ENCODE measurements at places on chromosomes 5 and 9.

GRCh38 chr5:128154943-128155342 lies 71.4 kb downstream of the SLC12A2 start:
- no peak for DNase-seq

- DNase-seq, result no peak
These were observed at the start of gene GRIN3A for GRCh38 chr9:101738566-101739183. Gene GRIN3A, minus strand, starts transcription at chr9:101738647. Its CDS starts 668 bp downstream, at chr9:101737979.

DNA sequence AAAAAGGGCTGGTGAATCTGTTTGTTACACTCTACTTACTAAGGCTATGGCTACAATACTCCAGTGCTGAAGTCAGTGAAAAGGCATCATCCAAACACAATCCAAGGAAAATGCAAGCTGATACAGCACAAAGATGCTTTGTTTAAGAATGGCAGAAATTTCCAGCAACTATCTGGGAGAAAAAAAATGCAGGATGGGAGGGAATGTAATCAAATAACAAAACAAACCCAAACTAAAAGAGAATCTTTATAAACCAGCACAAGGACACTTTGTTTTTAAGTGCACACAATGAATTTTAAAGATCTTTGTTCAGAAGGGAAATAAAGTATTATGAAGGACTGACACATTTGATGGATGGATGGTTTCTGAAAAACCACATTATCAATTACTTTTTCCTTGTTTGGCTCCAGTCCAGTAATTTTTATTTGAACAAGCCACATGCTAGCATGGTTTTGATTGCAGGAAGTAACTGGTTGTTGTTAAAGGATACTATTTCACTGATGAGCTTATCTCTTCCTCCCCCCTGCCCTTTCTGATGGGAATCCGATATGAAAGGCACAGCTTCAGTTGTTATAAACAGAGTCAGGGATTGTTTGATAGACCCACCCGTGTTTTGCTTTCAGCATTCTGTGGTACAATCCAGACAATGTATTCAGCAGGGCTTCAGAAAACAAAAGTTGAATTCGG lies 12.1 kb upstream of the TLE4 start:
- no peak for DNase-seq

GRCh38 chr5:55585206-55585610 lies 50.4 kb upstream of the PLPP1 start:
- DNase-seq, result no peak

- DNase-seq, result no peak
These were observed 276.2 kb downstream of the HSPA4 start for GRCh38 chr5:133327946-133328401.

GRCh38 chr5:127577458-127577857 lies 60.0 kb downstream of the PRRC1 start:
- no peak for DNase-seq

GRCh38 chr5:83641946-83642345 lies 78.7 kb downstream of the HAPLN1 start:
- no peak for DNase-seq

DNA sequence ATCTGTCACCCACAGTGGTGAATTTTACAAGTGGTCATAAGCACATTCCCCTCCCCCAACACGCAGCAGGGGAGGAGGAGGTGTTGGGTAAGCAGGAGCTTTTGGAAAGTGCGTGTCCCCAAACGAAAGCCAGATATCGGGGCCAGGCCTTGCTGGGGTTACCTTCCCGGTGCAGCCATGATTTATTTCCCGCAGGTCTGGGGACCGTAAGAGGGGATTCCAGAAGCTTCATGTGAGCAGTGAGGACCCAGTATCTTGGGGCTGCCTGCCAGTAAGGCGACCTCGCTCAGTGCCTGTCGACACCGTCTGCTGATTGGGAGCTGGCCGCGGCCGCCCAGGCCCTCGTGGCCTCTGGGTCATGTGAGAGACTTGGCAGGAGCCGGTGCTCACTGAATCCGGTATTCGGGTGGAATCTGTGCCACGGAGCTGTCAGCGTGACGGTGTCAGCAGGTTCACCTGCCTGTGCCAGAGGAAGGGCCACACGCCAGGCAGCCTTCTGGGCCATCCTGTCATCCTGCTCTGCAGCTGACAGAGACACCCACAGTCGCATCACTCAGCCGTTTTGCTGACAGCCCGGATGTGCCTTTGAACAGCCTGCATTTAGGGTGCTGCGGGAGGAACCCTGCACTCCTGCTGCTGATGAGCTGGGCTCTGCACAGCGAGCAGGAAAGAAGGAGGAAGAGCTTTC lies 37.3 kb downstream of the SEC61B start:
- DNase-seq, result peak; percentile 4

- DNase-seq, result no peak
These were observed 127.0 kb upstream of the GDNF start for GRCh38 chr5:37966871-37967270.

DNA sequence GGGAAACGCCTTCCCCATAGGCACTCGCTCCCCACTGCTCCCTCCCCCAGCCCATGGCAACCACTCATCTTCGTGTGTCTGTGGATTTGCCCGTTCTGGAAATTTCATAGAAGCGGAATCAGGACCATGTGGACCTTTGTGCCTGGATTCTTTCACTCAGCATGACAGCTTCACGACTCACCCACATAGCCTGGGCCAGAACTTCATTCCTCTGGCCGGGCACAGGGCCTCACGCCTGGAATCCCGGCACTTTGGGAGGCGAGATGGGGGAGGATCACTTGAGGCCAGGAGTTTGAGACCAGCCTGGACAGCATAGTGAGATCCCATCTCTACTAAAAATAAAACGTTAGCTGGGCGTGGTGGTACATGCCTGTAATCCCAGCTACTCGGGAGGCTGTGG lies 12.1 kb upstream of the DIPK1B start:
- DNase-seq, result no peak

DNA sequence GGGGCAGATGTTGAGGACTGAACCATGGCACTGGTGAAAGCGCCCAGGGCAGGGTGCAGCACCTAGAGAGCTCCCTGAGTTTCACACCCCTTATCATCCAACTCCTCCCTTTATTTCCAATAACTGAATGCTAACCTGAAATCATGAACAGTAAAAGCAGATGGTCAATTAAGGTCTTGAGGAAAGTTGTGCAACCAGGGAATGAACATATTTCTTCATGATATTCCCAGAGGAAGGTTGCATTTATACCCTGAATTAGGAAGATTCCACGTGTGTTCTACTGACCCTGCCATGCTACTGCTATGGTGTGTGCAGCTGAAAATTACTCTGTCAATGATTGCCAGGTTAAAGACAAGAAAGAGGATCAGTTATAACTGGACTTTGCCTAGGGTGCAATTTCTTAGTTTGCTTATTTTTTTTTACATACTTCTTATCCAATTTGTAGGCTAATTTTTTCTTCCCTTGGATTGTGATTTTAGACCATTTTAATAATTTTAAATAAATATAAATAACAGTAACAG lies 319.8 kb downstream of the SEMA5A start:
- no peak for DNase-seq

DNA sequence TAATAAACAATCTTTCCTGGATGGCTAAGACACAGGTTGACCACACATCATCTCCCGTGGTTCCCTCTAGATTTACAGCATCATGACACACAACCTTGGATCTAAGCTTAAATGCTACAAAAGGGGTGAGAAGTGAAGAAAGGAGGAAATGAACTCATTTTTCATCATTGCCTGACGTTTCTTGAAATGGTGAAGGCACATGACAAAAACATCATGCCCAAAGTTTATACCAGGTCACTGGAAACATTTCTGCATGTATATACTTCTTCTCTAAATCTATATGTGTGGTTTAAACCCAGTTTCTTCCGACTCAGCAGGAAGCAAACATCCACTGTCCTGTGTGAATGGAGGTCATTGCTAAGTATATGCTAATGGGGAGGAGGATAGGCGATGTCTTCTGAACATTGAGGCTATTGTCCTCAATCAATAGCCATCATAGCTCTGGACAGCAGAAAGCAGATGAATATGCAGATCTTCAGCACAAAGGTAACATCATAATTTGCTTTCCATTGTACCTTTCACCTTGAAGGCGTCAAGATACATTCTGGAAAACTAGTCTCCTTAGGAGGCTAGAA lies 137.4 kb downstream of the MED27 start:
- DNase-seq, result no peak

DNA sequence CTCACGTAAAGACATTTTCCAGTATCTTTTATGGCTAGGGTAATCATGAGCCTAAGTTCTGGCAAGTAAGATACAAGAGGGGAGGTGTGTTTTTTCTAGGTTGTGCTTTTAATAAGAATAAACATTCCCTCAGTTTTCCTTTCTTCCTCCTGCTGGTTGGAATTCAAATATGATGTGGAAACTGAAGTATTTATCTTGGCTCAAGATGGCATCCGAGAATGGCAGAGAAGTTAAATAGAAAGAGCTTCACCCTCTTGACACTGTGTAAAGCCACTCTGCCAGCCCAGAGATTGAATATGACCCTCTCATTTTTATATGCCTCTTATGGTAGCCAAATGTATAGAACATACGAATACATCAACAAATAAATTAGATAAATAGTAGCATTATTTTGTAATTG lies 438.4 kb downstream of the ISL1 start:
- no peak for DNase-seq

DNA sequence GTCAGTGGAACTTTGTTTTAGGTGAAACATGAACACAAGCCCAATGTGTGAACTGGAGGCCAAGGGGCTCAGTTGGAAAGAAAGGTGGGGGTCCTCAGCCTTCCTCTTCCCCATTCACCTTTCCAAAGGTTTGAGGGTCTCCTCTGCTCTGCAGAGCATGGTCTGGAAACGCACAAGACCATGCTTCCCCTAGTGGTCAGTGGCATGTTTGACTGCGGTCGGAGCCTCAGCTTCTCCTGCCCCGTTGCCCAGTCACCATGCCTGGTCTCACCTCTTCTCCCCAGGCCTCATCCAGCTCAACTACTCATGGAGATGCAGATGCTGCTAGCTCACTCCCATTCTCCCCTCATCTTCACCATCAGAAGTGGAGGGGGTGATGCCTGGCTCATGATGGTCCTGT lies 340.3 kb downstream of the GADD45G start:
- no peak for DNase-seq

DNA sequence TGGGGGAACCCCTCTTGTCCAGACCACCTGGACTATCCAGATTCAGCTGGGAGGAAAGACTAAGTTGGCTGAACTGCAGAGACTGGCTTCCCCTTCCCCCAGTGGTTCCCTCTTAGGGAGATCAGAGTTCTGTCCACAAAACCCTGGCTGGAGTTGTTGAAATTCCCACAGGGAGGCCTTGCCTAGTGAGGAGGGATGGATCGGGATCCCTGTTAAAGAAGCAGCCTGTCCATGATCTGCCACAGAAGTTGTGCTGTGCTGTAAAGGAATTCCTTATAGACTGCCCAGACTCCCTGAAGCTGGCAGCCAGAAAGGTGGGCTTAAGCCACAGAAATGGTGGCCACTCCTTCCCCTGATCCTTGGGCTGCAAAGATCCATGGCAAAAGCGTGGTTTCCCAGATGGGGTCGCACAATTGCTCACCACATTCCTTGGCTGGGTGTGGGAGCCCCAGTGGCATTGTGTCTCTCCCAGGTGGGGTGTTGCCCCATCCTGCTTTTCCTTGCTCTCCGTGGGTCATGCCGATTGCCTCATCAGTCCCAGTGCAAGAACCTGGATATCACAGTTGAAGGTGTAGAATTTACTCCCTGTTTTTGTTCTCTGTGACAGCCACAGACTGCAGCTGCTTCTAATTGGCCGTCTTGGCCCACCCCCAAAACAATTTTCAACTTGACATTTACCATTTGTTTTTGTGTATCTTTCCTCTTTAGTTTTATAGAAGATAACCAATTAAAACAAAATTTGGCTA lies 342.4 kb downstream of the FGF10 start:
- no peak for DNase-seq

GRCh38 chr5:89847743-89848142 lies 561.8 kb downstream of the CETN3 start:
- DNase-seq, result no peak

GRCh38 chr9:95370064-95370463 lies 52.6 kb upstream of the FANCC start:
- DNase-seq, result no peak

- no peak for DNase-seq
These were observed 487.5 kb upstream of the SGCD start for GRCh38 chr5:155839251-155840037.

- DNase-seq, result no peak
These were observed 75.8 kb downstream of the FGF18 start for GRCh38 chr5:171495122-171495700.

DNA sequence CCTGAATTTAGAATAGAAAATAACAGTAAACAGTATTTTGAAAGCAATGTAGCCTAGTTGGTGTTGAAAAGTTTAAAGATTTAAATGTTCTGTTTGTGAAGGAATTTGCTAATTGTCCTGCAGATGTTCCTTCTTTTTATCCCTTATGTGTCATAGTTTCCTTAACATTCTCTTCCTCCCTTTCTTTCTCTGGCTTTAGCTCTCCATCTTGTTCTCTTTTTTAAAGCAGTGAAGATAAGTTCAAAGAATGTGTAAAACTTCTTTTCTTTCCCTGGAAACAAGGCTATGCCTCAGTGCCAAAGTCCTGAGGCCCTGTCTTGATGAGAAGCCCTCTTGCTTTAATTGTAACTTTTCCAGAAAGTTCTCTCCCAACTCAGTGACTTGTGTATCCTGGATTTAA lies 24.4 kb upstream of the GAS1 start:
- DNase-seq, result no peak

- no peak for DNase-seq
These were observed 24.2 kb downstream of the CCDC69 start for GRCh38 chr5:151199581-151200185.

DNA sequence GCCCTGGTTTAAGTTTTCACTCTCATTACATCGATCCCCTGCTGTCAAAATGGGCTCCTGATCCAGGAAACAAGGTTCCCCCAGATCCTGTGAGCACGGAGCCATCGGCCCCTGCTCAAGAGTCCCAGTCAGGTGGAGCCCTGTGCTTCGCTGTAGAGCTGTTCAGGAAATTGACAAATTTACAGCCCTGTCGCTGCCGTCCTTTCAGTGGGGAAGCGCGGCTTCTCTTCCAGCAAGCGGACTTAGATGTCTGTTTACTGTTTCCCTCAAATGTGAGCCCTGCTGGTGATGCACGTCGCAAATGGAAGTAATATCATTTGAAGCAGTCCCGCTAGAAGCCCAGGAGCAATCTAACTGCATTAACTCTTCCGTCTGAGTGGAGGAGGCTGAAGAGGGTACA lies 760.9 kb upstream of the WWC1 start:
- no peak for DNase-seq

DNA sequence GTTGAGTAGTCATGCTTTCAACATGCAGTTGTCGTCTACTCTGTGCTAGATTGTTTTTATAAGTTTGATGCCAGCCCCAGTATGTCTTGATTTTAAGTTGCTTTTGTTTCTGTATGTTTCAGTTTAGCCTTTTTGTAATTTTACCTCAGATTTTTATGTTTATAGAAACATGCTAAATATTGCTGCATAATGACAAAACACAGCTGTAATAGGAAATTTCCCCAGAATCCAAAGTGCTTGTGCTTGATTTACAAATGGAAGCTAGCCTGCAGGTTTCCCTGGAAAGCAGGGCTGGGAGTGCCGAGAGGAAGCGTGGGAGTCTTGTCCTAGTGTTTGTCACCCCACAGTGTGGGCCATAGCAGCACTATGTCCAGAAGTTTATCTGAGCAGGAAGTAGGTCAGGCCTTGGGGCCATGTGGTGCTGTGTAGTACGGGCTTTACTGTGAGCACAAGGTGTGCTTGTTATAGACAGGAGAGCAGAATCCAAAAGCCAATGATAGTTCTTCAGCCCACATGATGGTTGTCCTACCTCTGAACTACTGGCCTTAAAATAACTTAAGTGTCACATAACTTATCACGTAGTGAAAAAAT lies 100.0 kb upstream of the NREP start:
- no peak for DNase-seq
